ENCODE measurements at places on chromosomes 2 and 18.

DNA sequence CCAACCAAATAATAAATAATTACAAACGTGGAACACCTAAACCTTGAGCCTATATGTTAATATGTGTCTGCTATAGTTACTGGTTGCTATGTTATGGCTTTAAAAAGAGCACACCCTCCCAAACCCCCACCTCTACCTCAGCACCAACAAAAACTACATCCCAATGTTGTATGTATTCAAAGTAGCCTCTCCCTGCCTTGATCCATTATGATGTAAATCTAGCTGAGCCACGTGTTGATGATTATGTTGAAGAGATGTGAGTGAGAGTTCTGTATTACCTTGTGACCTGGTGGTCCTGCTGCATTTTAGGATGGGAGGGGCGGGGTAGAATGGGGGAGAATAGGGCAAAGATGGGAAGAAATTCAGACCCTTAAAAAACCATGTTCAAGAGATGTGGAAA lies 4.8 kb downstream of the MFSD6 start:
- DNase-seq: no peak

GRCh38 chr18:67550872-67551520 lies 34.5 kb upstream of the DSEL start:
- DNase-seq: no peak

DNA sequence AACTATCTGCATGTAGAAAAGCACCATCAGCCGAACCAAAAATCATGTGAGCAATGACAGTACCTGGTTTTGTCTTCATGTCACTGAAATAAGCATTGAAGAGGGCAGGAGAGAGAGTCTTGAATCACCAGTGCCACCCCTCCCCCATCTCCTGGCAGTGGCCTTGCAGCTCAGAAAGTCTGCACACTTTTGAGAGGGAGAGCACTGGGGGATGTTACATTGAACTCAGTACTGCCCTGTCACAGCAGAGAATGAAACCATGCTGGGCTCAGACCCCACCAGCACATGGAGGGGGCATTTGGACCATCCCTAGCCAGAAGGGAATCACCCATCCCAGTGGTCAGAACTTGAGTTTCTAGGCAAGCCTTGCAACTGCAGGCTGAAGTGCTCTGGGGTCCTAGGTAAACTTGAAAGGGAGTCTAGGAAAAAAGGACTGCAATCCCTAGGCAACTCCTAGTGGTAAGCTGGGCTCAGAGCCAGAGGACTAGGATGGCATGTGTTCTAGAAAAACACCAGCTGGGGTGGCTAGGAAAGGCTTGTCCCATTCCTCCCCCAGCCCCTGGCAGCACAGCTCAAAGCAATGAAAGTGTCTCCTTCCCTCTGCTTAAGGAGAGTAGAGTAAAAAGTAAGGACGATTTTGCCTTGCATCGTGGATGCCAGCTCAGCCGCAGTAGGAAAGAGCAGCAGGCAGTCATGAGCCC lies 259.9 kb upstream of the MYT1L start:
- no peak for DNase-seq

- DNase-seq: no peak
These were observed 132.6 kb upstream of the RBBP8 start for GRCh38 chr18:22800551-22800951.

- no peak for DNase-seq
These were observed 467.9 kb upstream of the SYT4 start for GRCh38 chr18:43744960-43745745.

DNA sequence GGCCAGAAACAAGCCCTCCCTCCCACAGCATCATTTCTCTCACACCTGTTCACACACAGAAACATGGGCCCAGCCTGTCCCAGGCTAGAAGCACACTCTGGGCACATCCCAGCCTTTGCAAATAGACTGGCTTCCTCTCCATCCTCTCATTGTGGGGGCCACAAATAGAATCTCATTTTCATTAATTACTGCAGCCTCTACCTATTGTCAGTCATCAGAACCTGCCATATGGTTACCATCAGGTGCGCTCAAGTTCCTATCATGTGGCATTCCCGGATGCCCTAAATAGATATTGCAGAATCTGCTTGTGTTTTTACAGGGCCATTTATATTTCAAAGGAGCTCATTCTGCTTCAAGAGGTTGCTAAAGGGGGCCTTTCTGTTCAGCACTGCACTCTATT lies 460.7 kb downstream of the BCL11A start:
- DNase-seq: no peak

GRCh38 chr2:197256547-197257170 lies 53.9 kb downstream of the ANKRD44 start:
- DNase-seq: no peak

DNA sequence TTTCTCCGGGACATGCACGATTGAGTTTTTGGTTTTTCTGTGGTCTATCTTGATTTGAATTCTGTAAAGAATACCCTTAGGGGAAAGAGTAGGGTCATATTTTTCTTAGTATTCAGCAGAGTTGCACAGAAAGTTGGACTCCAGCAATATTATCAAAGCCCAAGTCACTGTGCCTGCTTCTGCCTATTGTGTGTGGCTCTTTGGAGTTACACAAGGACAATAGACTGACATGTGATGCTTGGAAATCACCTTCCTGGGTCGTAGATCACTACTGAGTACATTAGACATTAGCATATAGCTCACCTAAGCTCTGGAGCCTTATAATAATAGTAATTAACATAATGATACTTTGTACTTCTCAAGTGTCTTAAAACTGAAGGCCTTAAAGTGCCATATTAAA lies 238.8 kb upstream of the FOSL2 start:
- no peak for DNase-seq

DNA sequence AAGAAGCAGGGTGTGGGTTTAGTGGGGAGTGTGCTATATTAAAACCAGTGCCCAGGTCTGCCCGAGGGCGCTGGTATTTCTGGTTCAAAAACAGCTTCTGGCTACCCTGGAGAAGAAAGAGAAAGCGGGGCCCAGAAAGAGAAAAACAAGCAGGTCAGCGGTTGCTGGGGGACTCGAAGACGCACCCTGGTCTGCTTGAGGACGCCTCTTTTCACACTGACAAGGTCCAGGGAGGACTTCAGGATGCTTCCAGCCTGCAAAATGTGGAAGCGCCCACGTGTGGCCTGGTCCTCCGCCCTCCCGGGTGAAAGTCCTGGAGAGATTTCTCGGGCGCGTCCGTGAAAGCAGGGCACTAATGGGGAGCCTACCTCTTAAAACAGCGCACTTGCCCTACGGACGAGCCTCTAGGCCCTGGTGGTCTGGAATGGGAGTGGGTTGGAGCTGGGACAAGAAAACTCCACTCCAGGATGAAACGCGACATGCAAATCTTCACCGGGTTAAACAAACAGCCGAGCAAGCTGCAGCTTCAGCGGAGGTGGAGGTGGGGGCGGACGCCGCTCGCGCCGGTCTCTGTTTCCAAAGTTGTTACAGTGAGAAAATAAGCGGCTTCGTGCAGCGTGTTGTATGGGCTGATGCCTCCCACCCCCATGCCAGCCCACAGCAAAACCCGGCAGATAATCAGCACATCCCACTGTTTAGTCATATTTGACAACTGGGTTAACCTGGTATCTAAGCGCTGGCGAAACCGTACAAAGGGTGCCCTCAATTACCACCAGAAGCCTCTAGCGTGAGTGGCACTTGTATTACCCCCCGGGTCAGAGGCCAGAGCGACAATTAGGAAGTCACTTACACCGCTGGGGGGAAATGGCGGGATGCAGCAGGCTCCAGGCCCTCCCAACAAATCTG lies 1.1 kb upstream of the SP9 start:
- DNase-seq: no peak

DNA sequence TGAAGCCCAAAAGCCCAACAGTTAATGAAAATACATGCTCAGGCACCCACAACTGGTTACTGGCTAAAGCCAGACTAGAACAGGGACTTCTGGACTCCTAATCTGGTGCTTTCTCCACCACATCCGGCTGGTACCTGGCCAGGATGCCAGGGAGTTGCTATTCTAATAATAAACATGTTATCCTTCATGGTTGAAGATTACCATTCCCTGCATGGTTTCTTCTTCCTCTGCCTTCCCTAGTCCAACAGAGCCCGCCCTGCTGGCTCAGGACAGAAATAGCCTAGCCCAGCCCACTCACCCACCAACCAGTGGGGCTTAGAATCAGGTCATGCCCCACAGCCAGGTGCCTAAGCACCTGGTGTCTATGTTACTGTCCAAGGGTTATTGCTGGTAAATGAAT lies 184.2 kb downstream of the TMEM247 start:
- DNase-seq: no peak

- DNase-seq: no peak
These were observed 122.5 kb downstream of the KLHL29 start for GRCh38 chr2:23507267-23508065.

DNA sequence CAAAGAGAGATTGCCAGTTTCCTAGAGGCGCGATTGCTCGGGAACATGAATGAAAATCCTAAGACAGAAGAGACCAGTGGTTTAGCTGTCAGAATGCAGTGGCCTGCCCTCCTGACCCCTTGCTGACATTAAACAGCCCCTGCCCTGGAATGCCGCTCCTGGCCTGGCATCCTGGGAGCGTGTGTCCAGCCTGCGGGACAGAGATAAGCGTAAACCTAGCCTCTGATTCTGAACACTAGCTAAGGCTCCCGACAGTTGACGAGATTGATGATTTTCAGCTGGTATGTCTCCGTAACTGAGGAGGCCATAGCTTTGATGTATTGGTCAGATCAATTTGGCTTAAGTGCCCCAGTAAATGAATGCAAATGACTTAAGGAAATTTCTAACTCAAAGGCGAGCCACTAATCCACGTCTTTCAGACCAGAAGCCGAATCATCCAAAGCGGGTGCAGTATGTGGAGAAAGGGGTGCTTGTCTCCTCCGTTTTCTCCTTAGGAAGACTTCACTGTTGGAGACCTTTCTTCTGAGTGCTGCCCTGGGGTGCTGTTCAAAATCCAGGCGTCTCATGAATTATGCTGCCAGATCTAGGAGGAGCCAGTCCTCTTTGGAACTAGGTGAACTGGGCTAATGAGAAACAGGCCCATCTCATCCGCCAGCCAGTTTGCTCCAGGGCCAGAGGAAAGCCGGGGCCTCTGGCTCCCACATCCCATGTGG lies 142.5 kb upstream of the L3MBTL4 start:
- no peak for DNase-seq

DNA sequence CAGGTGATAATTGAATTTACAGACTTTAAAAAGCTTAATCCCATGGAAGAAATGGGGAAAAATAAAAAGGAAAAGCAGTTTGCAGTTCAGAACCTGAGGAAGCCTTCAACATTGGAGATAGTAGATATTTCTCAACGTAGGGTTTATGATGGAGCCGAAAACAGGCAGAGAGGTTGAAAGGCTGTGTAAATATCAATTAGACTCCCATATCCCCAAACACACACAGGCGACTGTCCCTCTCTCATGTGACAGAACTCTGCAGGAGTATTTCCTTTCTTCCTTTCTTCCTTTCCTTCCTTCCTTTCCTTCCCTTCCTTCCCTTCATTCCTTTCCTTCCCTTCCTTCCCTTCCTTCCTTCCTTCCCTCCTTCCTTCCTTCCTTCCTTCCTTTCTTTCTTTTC lies 406.5 kb downstream of the LPIN1 start:
- DNase-seq: no peak

DNA sequence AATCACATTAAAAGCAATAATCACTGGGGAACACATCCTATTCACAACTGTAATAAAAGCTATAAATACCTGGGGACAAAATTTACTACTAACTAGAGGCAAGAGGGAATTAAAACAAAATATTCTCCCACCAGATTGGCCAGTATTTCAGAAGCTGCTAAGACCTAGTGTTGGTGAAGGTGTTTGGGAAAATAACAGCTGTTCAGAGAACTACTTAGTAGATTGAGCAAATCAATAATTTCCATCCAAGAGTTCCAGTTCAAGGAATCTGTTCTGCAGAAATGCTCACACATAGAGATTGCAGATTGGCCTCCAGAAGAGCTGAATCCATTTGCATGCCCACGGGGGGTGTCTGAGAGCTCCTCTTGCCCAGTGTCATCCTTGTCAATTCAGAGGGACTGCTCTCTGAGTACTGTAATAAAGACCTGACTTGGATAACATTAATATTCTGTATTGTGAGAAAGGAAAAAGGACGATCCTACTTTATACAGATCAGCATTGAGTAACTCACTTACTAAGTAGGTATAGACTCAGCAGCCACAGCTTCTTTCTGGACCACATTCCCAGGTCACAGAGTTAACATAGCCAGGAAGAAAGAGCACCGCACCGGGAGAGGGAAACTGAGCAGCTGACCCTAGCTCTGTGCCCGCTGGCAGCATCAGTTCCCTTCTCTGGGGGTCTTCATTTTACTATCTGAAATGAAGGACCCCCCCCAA lies 5.6 kb downstream of the TUBB6 start:
- DNase-seq: no peak

- peak; percentile 91 for DNase-seq
These were observed at the start of gene OBSL1 for GRCh38 chr2:219571311-219572236. Gene OBSL1, minus strand, starts transcription at chr2:219571539. Its CDS starts 307 bp downstream, at chr2:219571232.

DNA sequence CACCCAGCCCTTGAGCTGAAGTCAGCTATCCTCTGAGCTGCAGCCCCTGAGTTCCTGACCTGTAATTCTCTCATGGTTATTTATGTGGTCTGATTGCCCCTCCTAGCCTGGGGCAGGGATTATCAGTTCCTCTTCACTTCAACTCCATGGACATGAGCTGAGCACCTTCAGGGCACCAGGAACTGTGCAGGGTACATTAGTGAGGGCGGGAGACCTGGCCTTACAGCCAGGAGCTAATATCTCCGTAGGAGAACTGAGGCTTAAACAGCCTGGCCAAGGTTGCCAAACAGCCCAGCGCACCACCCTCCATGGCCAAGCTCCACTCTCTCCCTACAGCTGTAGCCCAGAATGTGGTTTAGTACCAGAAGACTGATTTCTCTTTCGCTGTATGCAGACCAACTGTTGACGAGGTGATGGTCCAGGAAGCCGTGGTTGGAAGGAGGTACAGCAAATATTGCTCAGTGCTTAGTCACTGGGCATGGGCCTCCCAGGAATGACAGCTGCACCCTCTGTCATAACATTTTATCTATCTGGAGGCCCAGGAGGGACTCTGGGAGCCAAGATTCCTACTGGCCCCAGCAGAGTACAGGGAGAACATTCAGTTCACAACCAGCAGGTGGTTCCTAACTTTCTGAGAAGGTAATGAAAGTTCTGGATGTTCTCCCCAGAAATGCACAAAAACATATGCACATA lies 228.7 kb upstream of the SIX2 start:
- DNase-seq: peak; percentile 35

DNA sequence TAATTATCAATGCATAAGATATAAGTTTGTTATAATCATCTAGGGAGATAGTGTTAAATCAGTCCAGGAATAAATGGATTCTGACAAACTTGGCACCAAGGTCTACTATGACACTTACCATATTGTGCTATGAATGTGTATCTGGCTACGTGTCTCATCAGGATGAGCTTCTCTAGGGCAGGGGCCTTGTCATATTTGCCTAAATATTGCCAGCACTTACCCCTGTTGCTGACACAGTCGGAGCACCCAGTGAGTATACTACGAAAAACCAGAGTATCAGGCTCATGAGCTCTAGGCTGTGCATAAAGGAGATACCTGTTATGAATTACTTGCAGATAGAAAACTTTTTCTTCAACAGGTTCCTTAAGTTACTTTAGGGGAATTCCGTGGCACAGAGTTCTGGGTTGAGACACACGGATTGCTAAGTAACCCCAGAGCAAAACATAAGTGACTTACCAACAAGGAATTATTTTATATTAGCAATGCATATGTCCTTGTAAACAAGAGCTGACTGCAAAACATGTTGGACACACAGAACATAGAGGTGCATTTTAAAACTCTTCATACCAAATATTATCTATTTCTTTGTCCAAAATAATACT lies 7.7 kb upstream of the TTC39C start:
- no peak for DNase-seq
